ENCODE measurements at places on chromosomes 2 and 18.

DNA sequence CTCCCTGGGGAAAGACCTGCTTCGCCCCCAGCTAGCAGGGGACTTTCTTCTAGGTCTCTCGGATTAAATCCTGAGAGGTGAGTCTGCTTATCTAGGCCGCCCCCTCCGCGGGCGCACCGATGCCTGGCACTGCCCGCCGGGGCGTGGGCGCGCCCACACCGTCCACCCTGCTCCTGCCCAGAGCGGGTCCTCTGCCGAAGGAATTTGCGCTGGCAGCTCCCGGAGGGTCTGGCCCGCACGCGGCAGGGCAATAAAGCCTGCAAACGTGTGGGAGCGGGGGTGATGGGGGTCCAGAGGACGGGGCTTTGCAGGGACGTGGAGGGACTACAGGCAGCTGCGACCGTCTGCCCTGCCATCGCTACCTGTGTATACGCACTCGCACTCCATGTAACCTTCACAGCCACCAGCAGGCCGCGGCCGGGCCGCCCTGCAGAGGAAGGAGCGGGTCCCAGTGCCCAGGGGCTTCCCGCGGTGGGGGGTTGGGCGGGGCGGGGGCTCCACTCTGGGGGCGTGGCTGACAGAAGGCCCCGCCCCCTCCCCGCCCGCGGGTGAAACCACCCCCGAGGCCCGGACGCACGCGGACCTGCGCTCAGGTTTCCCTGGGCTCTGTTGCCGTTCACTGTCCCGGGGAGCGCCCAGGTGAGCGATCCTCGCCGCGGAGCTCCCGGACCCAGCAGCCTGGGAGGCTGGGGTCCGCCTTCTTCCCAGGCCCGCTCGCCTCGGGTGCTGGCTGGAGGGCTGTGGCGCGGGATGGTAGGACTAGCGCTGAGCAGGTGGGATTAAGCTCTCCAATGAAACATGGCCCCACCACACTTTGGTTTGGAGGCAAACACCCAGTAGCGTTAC, 174.5 kb upstream of the HS6ST1 start:
- no peak for DNase-seq

DNA sequence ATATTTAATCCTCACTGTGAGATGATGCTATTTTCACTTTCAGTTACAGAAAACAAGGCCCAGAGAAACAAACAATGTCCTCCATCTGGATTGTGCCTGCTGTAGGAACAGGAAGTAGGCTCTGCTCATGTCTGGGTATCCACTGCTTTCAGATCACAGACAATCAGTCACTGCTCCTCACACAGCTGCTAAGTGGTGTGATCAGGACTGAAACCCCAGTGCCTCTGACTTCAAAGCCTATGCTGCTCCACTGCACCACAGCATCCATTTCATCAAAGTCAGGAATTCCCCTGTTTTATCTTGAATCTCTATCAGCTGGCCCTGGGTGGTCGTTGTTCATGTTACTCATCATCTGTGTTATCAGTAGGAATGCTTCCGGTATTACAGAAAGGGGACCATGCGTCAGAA, 303.8 kb upstream of the TRIB2 start:
- DNase-seq = no peak

GRCh38 chr2:130987519-130988425, 105.5 kb downstream of the FAM168B start:
- no peak for DNase-seq

DNA sequence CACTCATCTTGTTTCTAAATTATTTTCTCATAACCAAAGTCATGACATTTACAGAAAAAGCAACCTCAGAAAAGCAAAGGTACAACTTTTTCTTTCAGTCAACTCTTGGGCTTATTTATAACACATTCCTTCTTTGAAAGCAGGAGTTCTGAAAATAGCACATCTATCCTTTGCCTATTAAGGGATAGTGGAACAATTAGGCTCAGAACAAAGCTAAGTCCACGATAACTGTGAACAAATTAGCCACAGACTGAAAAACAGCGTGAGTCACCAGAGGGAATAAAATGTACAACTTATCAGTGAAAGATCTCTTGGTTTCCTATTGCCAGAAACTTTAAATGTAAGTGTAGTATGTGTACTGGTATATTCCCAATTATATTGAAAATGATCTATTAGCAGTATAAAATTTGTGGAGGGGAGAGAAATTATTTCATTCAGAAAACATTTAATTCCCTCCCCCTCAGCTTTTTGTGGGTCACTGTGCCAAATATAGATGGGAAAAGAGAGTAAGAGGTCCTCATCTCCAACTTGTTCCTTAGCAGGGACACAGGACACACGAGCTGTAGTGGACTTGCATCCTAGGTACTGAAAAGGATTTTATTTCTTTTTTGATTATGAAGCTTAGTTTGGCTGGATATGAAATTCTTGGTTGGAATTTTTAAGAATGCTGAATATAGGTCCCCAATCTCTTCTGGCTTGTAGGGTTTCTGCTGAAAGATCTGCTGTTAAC, 15.4 kb upstream of the MATN3 start:
- no peak for DNase-seq

- no peak for DNase-seq
Measured at GRCh38 chr2:214019229-214019972, 391.5 kb upstream of the VWC2L start.

- no peak for DNase-seq
Measured at GRCh38 chr2:24620936-24621335, 129.9 kb downstream of the NCOA1 start.

DNA sequence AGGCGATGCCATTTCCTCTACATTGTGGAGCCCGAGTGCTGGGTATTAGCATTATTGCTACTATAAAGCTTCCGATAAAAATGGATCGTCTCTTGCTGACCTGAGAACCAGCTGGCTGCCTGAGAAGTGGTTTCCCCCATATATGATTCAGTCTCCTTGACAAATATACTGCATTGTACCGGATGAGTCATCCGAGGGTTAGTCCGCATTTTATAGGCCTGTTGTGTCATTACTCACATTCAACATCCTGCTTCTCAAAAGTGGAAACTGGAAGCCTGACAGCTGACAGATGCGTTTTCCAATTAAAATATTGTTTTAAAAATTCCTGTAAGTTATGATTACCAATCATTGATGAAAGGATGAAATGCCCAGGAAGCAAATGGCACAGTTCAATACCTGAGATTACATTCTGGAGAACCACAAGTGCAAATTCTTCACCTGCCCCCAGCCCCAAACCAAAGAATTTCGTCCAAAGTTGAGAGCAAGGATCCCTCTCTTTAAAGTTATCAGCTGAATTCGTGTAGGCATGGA, 65.7 kb downstream of the SPRED2 start:
- DNase-seq = peak; percentile 92

GRCh38 chr2:95073856-95074662, 47.5 kb downstream of the MRPS5 start:
- no peak for DNase-seq

DNA sequence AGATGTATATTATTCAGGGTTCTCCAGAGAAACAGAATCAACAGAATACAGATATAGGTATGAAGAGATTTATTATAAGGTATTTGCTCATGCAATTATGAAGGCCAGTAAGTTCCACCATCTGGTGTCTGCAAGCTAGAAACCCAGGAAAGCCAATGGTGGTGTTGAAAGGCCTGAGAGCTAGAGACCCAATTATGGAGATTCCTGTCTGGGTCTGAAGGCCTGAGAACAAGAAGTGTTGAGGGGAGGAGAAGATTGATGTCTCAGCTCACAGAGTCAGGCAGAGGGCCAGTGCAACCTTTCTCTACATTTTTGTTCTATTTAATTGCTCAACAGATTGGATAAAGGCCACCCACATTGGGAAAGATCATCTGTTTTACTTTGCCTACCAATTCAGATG, 524.2 kb upstream of the CRIM1 start:
- DNase-seq = no peak

DNA sequence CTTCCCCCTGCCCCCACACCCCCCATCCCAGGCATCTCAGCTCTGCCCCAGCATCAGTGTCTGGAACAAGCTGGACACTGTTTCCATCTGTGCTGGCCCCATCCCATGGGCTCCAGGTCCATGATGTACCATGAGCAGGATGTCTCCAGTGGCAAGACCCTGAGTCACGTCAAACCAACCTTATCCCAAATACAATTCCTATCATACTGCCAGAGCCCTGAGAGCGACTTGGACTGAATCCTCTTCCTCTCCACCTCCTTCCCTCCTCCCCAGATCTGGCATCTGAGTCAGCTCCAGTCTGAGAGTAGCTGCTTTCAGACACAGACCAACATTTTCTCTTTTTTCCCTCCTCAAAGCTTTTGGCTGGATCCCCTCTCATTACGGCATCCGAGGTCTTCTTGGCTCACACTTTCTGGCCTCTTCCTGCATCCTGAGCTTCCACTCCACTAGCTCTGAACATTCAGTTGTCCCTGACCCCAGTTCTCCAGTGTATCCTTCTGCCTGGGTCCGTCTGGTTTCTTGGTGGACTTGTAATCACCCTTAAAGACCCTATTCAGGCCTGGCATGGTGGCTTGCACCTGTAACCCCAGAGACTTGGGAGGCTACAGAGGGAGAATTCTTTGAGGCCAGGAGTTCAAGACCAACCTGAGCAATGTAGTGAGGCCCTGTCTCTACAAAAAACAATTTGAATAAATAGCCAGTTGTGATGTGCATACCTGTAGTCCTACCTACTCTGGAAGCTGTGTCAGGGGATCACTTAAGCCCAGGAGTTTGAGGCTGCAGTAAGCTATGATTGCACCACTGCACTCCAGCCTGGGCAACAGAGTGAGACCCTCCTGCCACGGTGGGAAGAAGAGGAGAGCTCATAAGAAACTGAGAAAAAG, 68.3 kb downstream of the ACKR3 start:
- no peak for DNase-seq

DNA sequence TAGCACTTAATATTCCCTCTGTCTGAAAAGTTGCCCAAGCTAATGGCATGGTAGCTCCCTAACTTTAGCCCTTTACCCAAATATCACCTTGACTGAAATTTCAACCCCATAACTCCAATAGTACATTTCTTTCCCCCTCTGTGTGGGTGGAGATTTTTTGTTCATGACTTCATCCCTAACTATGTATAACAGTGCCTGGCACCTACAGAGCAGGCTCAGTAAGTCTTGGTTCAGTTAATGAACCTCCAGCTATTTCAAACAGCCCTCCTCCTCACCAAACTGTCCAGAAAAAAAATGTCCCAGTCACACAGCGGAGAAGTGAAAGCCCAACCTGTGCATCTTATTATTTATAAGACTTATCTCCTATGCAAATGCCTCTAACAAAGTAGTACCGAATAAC, 18.6 kb downstream of the BUB1 start:
- DNase-seq = no peak

- no peak for DNase-seq
Measured at GRCh38 chr18:13835202-13835601, 11.3 kb downstream of the MC5R start.

GRCh38 chr2:237859082-237859433, 365 bp upstream of the RAMP1 start:
- no peak for DNase-seq

DNA sequence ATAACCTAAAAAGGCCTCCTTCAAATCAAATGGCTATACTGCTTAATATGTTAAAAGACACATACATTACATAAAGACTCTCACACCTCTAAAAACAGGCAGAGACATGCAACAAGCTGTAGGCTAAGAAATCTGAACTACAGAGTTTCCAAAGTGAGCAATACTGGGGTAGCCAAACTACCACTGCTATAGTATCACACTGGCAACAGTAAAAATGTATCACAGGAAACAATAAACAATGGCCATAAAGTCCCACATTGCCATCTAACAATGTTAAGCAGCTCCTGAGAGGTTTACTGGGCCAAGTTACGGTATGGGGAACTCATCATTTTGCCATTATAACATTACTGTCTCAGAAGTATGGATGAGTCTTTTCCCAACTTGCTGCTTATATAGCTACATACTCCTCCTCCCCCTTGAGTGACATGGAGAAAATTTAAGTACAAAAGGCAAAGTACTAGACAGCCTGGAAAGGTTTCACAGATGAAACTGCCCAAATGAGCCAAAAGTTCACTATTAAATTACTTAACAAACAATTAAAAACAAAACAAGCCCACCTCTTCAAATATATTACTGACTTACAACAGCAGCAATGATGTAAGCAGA, 50.3 kb downstream of the SS18 start:
- DNase-seq = no peak

DNA sequence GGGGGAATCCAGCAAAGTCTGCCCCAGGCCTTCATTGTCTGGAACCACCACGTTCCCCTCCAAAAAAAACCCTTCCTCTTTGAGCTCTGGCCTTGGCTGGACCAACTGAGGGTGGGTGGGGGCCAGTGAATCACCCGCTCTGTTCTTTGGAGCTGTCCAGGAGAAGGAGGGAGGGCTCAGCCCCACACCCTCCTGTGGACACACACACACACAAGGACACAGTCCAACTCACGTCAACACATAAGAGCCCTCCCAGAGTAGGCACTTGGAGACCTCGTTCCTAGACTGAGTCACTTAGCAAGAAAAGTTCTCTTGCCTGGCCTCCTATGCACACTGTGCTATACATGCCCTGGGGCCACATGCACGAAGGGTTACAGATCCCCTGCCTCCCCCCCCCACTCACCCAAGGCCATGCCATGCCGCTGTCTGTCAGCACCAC, 1.2 kb upstream of the TNS1 start:
- no peak for DNase-seq
